SW 1271 (cell line): ENCODE measurements at places on chromosomes 4 and X.

DNA sequence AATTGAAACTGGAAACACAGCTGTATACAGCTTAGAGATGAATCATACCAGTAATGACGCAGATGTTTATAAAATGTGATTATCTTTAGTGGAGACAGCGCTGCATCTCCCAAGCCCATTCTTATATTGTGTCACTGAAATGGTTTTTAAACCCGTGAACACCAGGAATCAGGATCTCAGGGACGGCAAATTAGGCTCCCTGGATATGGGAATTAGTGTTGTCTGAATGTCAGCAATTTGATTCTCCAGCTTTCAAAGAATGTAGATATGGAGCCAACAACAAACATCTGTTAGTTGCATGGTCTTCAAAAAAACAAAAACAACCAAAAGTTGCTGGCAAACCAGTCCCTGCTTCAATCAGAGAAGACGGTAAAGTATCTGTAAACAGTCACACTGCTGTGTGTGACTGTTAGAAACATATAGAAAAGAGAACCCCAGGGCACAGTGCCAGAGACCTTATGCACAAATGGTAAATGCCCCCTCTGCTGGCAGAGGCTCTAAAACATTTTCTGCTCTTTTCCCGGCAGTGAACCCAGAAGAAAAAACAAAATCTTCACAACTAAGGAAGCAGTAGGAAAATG is 351.9 kb upstream of the FTHL17 start:
- DNase-seq, result no peak

- no peak for DNase-seq
Observed at GRCh38 chr4:17690898-17691297, 76.5 kb downstream of the MED28 start.

- no peak for DNase-seq
Observed at GRCh38 chr4:61505773-61506685, 305.9 kb downstream of the ADGRL3 start.

DNA sequence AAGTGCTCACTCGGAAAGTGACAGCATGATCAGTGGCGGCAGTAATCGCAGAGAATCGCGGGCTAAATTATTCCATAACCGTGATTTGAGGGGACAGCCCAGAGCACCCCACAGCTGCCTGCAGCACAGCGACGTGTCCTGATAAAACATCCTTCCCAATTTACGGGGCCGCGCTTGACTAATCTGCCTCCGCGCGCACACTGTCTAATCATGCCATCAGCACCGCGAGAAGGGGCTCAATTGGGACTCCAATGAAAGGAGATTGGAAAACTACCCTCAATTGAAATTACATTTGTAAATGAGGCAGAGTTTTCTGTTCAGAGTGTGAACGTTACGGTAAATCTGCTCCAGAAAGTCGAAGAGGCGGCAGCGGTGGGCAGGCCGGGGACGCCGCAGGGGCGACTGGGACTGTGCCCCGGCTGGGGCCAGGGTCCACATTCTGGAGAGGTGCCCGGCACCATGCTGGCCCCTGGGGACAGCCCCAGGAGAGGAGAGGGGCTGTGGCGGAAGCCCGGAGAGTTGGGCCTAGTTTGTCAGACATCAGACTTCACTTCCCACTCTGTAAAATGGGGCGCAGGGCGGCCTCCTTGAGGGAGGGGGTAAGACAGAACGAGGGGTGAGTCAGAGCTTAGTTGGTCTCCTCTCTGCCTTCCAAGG is 107.7 kb downstream of the FAM53A start:
- no peak for DNase-seq

GRCh38 chrX:133746593-133746992 is 238.8 kb downstream of the GPC3 start:
- DNase-seq, result no peak

DNA sequence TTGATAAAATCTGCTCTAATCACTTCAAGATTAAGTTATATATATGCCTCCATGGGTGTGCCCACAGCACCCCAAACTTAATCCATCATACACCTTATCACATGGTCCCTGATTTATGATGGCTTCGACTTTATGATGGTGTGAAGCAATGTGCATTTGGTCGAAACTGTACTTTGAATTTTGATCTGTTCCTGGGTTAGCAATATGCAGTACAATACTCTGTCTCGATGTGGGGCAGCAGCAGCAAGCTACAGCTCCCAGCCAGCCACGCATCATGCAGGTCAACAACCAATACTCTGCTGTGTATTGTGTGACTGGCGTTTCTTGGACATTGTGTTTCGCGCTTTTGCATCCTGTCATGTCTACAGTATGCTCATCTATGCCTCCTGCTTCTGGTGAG is 62.6 kb downstream of the MCUB start:
- DNase-seq, result no peak

- DNase-seq, result no peak
Observed at GRCh38 chrX:130179579-130180215, 7.9 kb downstream of the RAB33A start.

DNA sequence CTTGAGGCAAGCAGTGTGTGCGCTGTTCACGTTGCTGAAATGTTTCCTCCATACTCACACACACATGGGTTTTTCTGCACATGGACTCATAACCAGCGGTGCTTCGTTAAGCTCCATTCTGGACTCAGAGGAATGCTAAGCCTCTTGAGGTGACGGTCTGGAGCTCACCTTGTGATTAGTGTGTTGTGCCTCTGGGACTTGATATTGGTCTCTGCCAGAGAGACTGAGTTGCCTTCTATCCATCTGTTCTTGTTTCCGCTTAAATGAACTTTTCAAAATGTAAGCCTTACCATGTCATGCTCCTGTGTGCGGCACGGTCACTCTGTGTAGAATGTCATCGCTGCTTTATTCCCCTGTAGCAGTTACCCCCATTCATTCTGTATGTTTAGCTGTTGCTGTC is 42.5 kb downstream of the ADD1 start:
- no peak for DNase-seq

- DNase-seq, result no peak
Observed at GRCh38 chrX:49809891-49810632, 19.0 kb upstream of the PAGE4 start.

GRCh38 chr4:139934708-139935195 is 219.2 kb downstream of the MAML3 start:
- DNase-seq, result no peak

DNA sequence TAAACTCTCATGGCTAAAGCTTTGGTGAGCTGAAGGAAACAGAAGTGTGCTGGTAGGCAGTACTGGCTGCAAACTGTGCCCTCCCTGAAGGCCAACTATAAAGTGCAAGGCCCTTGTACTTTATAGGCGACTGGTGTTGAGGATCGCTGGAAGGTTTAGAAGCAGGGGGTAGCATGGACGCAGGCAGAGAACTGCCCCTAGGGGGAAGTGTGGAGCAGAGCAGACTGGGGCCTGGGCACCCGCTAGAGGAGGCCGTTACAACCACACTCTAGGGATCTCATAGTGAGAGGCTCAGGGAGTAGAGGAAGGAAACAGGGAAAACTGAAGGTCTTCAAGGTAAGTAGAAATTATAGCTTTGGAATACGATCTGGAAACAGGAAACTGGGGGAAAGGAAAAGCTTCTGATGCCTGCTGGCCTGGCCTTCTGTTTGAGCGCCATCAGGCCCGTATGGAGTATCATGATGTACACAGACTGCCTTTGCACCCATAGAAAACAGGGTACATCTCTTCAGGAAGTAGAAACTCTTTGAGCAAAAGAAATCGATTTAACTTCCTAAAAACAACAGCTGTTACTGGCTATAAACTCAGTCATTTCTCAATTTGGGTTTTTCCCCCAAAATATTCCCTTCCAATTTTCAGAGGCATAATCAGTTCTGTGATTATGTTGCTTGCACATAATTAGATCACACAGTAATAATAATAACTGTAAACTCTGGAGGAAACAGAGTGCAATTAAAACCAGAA is 23.9 kb upstream of the TMSB4X start:
- DNase-seq, result no peak
